ENCODE measurements at places on chromosomes 16 and 17. TPM values are rescaled to one million over a fixed set of nuclear protein-coding genes. Genes with fewer than 3 reads are reported as not detected.

DNA sequence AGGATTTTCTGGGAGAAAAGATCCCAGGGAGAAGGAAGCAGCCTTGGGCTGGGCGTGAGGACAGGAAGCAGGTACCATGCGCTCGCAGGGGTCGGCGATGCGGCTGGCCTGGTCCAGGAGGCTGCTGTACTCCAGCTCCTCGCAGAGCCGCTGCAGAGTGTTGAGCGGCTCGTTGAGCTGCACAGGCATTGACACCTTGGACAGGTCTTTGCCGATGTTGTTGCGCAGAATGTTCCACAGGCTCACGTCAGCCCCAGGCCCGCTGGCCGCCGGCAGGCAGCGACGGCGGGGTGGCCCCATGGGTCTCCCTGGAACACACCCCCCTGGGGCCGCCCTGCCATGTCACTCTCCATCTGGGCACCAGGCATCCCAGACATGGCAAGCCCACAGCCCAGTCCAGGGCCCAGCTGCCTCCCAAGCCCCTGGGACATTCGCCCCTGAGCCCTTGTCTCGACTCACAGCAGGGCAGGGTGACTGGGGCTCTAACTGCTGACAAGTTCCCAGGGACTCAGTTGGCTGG, 8.0 kb downstream of the OSBPL7 start:
- no peak for DNase-seq

- no peak for DNase-seq
These were observed 32.6 kb downstream of the RAI1 start for GRCh38 chr17:17713839-17714238.

DNA sequence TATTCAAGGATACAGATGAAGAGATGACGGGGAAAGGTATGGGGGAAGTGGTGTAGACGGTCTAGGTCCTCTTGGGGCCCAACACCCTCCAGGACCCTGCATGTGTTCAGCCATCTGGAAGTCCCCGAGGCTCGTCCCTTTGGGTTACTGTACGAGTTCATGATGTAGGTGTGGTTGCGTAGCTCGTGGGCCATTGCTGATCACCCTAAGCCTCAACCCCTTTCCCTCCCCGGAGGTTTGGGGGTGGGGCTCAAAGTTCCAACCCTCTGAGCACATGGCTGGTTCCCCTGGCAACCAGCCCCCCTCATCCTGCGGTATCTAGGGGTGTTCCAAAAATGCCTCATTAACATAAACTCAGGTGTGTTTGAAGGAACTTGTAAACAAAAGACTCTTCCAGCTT, 98.8 kb upstream of the METRNL start:
- no peak for DNase-seq

DNA sequence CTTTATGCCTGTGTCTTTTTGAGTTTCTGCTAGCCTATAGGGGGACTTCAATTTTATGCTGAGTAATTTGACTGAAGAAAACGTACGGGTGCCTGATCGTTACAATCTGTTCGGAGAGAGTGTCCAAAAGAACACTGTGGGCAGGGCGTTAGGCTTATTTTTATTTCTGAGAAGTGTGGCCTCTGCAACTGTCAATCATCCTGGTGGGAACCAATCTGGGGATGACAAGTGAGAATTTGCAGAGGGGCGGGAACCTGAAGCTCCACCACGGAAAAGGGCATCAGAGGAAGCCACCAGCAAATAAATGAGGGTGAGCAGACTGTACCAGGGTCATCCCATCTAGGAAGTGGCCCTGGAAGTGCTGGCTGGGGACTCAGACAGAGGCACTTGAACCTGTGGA, 12.0 kb upstream of the CDYL2 start:
- DNase-seq, result no peak

GRCh38 chr17:60740584-60740983, 62.9 kb downstream of the BCAS3 start:
- no peak for DNase-seq

GRCh38 chr17:73706428-73706827, 62.2 kb upstream of the SDK2 start:
- DNase-seq, result no peak

GRCh38 chr16:1053121-1053521, 19.4 kb upstream of the SSTR5 start:
- no peak for DNase-seq

MGAT5B gene
- polyA plus RNA-seq, result 13.8 TPM

TMUB2 gene
- 62.2 TPM for polyA plus RNA-seq

CCL23 gene
- polyA plus RNA-seq, result not detected
